ENCODE measurements at places on chromosomes 1 and 21.

GRCh38 chr1:2275796-2276536 lies 47.8 kb downstream of the SKI start:
- DNase-seq, result no peak

- DNase-seq, result no peak
Measured at GRCh38 chr21:44778499-44778911, 23.1 kb downstream of the UBE2G2 start.

DNA sequence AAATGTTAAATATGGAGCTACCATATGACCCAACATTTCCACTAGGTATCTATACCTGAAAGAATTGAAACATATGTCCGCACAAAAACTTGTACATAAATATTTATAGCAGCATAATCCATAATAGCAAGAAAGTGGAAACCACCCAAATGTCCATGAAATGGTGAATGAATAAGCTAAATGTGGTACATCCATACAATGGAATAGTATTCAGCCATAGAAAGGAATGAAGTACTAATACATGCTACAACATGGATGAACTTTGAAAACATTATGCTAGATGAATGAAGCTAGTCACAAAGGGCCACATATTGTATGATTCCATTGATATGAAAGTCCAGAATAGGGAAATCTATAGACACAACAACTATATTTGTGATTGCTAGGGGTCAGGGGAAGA lies 20.0 kb upstream of the BLACAT1 start:
- no peak for DNase-seq

DNA sequence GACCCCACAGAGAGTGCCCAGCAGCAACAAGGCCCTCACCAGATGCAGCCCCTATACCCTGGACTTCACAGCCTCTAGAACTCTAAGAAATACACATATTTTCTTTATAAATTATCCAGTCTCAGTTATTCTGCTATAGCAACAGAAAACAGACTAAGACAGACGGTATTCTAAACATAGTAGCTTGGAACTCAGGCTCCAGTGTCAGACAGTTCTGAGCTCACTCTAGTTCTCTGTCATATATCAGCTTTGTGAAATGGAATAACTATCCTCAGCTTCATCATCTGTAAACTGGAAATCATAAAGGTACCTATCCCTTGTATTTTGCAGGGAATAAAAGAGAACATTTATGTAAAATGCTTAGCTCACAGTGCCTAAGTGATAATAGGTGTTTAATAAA lies 127.4 kb downstream of the GLUL start:
- no peak for DNase-seq

- no peak for DNase-seq
Measured at GRCh38 chr1:40276122-40276521, 18.1 kb downstream of the ZMPSTE24 start.

GRCh38 chr1:21924503-21925005 lies 12.6 kb downstream of the HSPG2 start:
- DNase-seq, result no peak

DNA sequence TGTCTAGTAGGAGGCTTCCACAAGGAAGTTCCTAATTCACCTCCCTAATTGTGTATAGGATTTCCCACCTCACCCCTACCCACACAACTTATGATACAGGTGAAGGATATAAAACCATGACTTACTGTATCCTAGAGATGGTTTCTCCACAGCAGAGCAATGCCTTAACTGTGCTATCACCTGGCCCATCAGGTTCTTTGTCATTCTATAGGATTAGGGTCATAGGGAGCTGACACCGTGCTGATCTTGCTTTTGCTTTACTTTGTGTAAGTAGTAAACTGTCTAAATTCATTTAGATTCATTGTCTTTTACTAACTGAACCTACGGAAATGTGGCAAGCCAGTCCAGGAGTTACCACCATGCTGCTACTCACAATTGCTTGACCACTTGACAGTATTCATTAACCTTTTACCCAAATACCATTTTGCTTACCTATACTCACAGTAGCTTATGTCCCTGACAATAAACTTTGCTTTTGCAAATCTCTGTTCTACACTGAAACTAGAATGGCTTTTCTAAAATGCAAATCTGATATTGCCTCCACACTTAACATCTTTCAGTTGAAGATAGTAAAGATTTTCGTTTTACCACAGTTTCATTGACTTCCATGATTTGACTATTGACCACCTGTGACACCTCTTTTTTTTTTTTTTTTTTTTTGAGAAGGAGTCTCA lies 147.6 kb downstream of the IFI44 start:
- no peak for DNase-seq

- no peak for DNase-seq
Measured at GRCh38 chr1:33713058-33713877, 150.6 kb upstream of the HMGB4 start.

- no peak for DNase-seq
Measured at GRCh38 chr1:155913969-155914757, 3.0 kb upstream of the RIT1 start.

DNA sequence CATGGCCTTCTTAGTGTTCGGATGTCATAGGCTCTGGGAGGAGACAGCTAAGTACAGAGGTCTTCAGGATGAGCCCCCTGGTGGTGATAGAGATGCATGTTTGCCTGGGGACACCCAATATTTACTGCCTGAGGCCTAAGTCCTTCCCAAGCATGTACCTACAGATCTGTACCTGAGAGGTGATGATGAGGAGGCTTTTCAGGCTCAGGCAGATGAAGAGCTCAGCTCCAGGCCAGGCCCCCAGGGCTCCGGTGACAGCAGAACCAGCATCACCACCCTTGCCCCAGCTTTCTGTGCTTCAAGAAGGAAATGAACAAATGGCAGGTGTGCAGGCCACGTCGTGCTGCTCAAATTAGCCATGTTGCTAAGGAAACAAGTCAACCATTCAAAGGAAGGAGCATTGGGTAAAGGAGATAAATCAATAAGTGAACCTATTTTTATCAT lies 21.1 kb downstream of the CACNA1E start:
- DNase-seq, result peak; percentile 21

GRCh38 chr1:64471218-64472039 lies 1.5 kb downstream of the CACHD1 start:
- no peak for DNase-seq

GRCh38 chr21:38753114-38753513 lies 52.6 kb upstream of the ETS2 start:
- no peak for DNase-seq

- no peak for DNase-seq
Measured at GRCh38 chr1:49190138-49190537, 413.4 kb upstream of the BEND5 start.

DNA sequence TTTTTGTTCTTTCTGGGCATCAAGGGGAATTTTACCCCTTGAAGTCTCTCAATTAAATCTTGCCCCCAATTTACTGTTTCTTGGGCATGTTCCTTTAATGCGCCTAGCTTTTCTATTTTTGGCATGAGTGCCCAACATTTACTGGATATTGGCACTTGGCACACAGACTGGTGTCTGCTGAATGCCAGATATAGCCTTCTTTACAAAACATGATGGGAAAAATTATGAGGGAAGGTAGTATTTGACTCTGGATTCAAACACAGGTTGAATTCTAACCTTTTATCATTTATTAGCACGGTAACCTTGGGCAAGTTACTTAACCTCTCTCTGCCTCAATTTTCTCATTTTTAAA lies 88.3 kb upstream of the GPR52 start:
- DNase-seq, result no peak

DNA sequence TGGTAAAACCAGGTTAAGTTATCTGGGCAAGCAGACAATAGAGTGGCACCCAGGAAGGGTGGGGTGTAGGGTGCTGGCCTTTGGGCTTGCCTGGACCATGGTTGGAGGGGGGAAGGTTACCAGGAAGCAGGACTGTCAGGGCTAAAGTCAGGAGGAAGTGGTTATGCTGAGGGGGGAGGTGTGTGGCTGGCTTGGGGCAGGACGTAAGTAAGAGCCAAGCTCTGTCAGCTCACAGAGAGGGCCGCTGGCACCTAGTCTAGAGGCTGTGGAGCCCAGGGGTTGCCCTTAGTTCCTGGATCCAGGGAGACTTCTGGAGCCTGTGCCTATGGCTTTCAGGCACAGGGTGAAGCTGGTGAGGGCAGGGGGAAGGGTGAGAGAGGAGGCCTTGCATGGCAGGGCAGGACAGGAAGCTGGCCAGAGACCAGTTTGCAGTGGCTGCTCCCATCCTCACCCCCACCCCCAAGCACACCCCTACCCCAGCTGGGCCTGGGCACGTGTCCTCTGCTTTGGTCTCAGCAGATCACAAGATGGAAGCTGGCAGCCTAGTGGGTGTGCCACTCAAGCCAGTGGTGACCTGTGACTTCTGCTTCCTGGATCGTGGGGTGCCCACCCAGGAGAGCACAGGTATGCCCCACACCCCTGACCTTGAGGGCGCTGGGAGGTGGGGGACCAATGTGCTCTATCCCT lies 20.5 kb upstream of the SMYD3 start:
- DNase-seq, result peak; percentile 25

DNA sequence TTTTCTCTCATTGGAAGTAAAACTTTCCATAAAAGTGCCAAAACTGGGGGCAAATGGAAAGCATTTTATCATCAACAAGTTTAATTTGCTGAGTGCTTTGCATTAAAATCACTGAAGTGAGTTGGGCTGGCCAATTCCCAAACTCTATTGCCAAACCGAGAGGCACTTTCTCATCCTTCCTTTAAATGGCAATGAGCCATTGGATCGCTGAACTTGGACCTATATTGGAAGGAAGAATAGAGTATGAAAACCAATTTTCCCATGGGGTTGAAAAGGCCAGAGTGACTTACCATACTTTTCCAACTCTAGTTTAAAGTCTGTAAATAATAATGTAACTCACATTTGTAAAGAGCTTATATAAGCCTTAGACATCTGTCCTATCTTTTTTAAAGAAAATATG lies 189.1 kb upstream of the C1orf87 start:
- no peak for DNase-seq

DNA sequence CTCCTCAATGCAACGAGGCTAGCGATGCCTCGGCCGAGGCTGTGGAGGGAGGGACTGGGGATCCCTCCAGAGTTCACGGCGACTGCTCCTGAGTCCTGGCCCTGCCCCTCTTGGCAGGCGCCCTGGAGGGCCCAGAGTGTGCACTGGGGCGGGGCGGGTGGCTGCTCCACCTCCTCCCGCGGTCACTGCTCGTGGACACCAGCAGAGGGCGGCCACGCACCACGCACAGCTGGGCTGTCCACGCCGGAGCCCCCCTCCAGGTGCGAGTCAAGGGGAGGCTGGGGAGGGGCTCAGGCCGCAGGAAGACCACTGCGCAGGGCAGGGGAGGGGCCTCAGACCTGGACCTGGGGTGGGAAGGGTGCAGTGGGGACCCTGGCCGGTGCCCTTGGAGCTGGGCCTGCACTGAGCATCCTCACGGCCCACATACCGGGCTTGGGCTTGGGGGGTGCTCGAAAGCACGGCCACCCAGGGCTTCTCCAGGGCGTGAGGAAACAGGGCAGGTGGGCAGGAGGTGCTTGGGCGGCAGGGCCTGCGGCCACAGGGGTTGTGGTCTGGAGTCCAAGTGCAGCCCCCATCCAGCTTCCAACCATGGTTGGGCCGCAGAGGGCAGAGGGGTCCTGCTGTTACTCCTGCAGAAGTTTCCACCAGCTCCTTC lies 20.6 kb upstream of the TTC34 start:
- DNase-seq, result no peak

- DNase-seq, result no peak
Measured at GRCh38 chr21:34521561-34521960, 9.6 kb upstream of the KCNE1 start.

DNA sequence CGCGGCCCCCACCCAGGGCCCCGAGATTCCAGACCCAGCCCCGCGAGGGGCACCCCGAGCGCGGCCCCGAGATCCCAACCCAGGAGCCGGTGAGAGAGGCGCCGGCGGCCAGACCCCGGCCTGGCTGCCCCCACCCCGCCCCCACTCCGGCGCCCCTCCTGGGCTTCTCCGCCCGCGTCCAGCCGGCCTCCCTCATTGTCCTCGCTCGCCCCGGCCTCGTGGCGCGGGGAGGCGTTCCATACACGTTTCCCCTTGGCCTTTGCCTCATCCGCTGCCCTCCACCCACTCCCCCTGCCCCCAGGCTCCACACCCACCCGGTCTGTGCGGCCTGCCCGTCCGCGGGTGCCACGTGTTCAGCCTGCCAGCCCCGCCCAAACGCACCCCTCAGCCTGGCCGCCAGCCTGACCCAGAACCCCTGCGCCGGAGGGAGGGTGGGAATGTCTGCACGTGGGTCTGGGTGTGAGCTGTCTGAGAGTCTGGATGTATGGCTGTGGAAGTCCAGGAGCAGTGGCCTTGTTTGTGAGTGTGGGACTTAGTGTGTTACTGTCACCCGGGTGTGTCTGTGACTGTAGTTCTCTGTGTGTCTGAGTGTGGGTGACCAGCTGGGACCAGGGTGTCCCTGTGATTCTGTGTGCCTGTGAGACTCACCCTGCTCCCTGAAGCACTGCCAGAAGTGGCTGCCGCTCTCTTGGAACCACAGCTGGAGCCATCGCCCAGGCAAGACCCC lies 681 bp downstream of the B4GALT2 start:
- DNase-seq, result peak; percentile 33

DNA sequence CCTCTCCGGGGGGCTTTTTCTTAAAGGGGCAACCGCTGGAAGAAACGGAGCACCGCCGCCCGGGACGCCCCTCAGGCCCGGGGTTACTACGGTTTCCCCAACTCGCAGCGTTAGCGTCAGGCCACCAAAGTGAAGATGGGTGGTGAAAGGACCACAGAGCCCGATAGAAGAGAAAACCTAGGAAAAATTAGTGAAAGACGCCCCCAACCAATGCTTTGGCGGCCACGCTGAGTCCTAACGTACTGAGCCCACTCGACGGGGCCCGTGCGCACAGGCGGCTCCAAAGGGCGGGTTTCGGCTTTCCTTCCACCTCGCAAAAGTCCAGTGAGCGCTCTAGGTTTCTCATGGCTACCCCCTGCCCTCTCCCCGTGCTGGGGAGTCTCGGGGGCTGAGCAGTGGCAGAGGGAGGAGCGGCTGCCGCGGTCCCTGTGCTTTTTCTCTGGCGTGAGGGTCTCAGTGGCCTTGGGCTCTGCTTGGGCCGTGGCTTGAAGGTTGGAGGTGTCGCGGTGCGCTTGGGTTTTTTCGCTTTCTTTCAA lies 12.2 kb upstream of the SPEN start:
- DNase-seq, result no peak

DNA sequence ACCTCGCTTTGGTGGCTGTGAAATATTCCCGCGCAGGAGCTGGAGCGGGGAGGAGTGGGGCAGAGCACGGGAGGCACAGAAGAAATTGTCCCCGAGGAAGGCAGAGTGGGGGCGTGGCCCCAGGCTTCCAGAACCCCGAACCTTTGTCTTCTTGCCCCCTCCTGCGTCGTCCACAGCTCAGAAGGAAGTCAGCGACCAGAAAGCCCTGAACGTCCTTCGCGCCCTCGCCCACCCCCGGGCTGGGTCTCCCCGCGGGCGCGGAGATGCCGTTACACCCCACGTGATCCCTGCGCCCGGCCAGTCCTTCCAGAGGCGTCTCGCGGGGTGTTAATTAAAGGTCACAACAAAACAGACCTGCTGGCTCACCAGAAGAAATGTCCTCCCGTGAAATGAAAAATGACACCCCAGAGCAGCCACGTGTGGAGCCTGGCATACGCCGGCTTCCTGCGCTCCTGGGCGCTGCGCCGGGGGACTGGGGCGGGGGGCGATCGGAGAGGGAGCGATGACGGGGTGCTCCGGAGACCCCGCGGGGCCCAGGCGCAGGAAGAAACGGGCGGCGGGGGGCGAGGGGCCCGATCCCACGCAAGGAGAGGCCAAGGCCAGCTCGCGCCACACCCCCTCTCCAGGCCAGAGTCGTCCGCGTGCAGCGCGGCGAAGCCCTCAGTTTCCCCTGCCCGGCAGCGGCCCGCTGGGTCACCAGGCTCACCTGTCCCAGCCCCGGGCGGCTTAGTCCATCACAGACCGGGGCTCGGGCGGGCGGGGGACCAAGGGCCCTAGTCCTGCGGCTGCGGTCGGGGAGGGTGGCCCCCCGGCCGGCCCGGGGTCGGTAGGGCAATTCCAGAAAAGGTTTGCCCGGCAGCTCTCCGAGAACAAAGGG lies 995 bp upstream of the KIF26B start:
- DNase-seq, result peak; percentile 21

- DNase-seq, result no peak
Measured at GRCh38 chr1:210218047-210218446, 14.5 kb upstream of the SERTAD4 start.

Measured in A172 (cell line).